NCI-H524 treated with DMSO at 0.1 percent for 48 hours (cell line): ENCODE measurements at places on chromosomes 2 and 18.

GRCh38 chr2:98389251-98389605 is 43.0 kb downstream of the CNGA3 start:
- DNase-seq: no peak

DNA sequence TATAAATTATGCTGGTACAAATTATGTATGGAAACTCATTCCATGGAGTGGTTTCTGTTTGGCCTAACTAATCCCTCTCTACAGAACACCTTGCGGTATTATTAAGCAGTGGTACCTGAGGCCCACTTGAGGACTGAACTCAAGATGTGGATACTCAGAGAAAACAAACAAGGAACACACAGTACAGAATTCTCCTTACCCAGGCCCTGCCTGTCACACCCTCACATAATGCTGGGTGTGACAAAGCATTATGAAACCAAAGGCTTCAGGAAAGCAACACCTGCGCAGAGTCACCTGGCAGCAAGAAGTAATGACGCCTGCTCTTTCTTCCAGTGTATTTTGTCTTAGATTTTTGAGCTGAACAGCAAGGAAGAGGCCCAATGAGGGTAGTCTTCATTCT is 264.7 kb downstream of the PAX3 start:
- DNase-seq: no peak

GRCh38 chr2:20722592-20723240 is 55.8 kb downstream of the GDF7 start:
- DNase-seq: no peak

GRCh38 chr2:217166241-217166850 is 306.5 kb upstream of the TNP1 start:
- no peak for DNase-seq

GRCh38 chr2:112714836-112715631 is 5.8 kb upstream of the NT5DC4 start:
- no peak for DNase-seq

- no peak for DNase-seq
Measured at GRCh38 chr2:234292205-234292961, 204.5 kb downstream of the ARL4C start.

GRCh38 chr2:70828115-70828514 is 7.5 kb downstream of the CD207 start:
- DNase-seq: no peak

DNA sequence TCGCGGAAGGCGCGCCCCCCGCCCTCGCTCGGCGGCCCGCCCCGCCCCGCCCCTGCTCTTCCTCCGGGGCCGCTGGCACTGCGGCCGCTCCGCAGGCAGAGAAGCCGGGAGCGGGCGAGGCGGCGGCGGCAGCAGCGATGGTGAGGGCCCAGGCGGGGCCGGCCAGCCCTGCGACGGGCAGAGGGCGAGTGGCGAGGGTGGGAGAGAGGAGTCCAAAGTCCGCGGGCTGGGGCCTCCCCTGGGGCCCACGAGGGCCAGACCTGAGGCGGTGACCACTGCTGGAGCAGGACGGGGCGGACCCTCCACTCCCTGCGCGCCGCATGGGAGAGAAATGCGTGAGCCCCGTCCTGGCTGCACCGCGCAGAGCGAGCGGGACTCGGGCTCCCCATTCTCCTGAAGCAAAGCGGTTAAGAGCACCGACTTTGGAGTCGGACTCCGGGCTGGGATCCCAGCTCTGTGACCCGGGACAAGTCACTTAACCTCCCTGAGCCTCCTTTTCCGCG is at the start of gene VAMP5:
VAMP5 (plus strand) TSS at position 78 of the 503 bp plus-strand sequence; CDS start at position 138, 60 bp downstream.
- DNase-seq: no peak

DNA sequence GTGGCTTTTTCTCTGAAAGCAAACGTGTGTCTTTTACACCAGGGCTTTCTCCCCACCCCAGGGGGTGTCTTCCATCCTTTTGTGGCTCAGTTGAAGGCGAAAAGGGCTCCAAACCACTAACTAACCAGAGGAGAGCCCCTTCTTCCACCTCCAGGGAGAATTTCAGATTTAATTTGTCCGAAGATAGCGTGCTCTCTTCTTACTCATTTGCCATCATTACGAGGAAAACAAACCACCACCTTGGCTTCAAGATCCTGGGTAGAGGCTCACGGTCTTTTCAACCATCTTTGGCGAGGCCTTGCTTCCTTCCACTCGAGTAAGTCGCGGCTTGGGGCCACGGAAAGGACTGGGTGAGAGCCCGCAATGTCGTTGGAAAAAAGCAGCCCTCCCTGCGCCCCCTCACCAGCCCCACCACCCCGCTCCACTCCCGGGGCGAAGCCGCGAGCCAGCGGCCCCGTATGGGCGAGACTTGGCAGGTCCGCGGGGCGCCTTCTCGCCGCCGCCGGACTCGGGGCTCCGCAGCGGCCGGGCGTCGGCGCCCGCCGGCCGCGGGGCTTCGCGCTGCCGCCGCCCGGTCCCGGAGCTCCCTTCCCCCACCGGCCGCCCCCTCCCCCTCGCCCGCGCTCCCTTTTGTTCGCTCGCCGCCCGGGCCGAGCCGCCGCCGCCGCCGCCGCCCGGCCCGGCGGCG is 1.7 kb upstream of the ZNF532 start:
- no peak for DNase-seq

DNA sequence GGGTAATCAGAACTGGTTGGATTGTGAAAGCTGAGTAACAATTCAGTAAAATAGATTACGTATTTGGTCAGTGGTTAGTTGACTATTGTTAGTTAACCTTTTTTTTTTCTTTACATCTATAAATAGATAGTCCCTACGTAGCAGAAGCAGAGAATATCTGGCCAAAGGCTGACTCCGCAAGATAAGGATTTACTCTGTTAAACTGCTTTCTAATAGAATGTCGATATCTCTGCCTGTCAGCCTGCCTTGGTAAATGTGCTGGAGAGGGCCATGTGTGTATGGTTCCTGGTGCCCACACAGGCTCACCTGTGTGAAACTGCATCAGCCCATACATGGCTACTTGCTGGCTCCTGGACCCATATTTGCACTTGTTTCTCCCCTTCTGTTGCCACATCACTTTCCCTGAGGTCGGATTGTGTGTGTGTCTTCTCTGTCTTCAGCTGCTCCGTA is 94.4 kb downstream of the CRIM1 start:
- DNase-seq: no peak
